Activated CD4-positive, alpha-beta T cell treated with anti-CD3 and anti-CD28 coated beads, Interleukin-2, amount 50 U/mL, for 1 hour (primary cell): ENCODE measurements at places on chromosomes 7 and 10.
A peak's percentile ranks its signal among the peaks of the same experiment; 100 is the strongest.

- no peak for DNase-seq
Observed at GRCh38 chr7:20141666-20142065, 75.5 kb downstream of the MACC1 start.

DNA sequence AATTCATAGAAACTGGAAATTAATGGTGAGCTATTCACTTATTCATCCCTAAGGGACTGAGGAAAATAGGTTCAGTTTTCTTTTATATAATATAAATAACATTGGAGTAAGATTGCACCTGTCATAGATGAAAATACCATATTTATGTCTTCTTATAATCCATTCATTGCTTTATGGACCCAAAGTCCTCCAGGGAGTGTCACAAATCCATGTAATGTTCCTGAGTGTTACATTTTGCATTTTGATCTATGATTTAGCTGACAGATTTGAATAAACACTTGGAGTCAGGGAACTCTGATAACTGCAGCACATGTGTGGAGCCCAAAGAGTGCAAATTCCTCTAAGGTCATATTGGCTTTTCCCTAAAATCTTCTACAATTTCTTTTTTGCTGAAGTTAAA lies 484.3 kb downstream of the MDFIC start:
- DNase-seq, result no peak

GRCh38 chr10:378230-378929 lies 243.1 kb downstream of the ZMYND11 start:
- DNase-seq, result no peak

DNA sequence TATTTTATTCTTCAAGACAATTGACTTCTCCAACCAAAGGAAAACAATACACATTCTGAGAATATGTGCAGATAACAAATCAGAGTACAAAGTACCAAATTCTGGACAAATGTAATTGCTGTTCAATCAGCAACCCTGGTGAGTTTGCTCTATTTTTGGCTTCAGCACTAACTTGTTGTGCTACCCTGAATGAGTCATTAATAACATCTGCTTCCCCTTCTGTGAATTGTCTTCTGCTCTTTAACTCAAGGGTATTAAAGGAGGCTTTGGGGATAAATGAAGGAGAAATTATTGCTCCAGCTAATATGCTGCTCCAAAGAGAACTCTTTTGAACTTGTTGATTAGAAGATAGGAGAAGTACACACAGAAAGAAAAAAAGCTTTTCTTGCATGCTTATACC lies 459.3 kb downstream of the HTR7 start:
- no peak for DNase-seq

- no peak for DNase-seq
Observed at GRCh38 chr10:20970708-20971107, 73.6 kb upstream of the NEBL start.

DNA sequence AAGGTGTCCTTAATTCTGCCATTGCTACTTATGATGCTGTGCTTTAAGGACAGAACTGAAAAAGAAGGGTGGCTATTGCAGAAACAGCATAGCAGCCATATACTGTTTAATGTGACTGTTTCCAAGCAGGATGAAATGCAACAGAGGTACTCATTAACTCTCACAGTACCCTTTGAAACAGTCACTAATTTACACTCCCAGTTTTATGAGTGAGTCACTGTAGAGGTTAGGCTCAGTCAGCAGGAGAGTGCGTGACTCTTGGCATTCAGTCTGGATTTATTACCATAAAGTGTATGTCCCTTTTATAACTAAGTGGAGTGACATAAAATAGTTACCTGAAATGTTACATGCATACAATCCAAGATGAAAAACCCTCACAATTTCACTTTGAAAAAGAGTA lies 27.7 kb downstream of the ALDH18A1 start:
- no peak for DNase-seq

- DNase-seq, result no peak
Observed at GRCh38 chr10:16853201-16853600, 36.0 kb upstream of the RSU1 start.

DNA sequence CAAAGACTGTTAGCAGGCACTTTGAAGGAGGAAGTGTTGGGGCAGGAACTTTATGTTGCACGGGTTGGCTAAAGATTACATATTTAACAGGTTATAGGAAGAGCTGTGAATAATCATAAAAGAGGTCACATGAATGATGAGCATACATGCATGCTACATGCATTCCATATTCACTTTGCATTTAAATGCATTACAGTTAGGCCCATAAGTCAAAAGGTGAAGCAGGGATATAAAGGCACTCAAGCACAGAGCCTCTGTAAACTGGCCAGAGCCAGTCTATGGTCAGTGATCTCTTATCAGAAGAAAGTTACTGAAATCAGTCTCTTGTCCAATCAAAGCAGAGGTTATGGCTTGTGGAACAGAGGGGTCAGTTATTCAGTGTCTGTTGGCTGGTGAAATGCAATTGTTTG lies 7.3 kb upstream of the ANKRD7 start:
- DNase-seq, result no peak

GRCh38 chr7:14380881-14381280 lies 391.4 kb upstream of the ETV1 start:
- DNase-seq, result no peak

DNA sequence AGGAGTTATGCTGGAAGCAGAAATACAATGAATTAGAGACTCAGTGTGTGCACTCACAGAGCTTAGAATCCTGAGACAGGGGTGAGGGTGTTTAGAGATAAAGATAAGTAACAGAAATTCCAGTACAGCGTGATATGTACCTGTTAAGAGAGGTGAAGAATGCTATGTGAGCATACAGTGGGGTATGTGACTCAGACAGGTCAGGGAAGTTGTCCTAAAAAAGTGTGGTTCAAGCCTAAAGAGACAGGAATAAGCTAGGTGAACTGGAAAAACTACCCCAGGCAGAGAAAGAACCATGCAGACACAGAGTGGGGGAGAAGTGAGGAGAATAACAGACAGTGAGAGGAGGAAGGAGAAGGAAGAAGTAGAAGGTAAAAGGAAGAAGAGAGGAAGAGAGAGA lies 8.6 kb downstream of the SMIM30 start:
- no peak for DNase-seq

- no peak for DNase-seq
Observed at GRCh38 chr10:12929381-12929780, 72.1 kb downstream of the CCDC3 start.

- DNase-seq, result no peak
Observed at GRCh38 chr7:132897093-132897687, 184.7 kb downstream of the CHCHD3 start.

GRCh38 chr7:327233-327931 lies 37.4 kb downstream of the FOXL3 start:
- DNase-seq, result no peak

GRCh38 chr7:46126675-46127300 lies 205.7 kb upstream of the IGFBP3 start:
- DNase-seq, result no peak

GRCh38 chr10:75187961-75188426 lies 22.6 kb upstream of the VDAC2 start:
- peak; percentile 69 for DNase-seq

- no peak for DNase-seq
Observed at GRCh38 chr10:36183726-36184125, 541.6 kb upstream of the FZD8 start.

GRCh38 chr10:78210548-78210947 lies 176.9 kb downstream of the RPS24 start:
- no peak for DNase-seq

- no peak for DNase-seq
Observed at GRCh38 chr10:131567279-131568162, 256.0 kb upstream of the TCERG1L start.

- DNase-seq, result no peak
Observed at GRCh38 chr10:87838650-87839049, 20.6 kb upstream of the ATAD1 start.

DNA sequence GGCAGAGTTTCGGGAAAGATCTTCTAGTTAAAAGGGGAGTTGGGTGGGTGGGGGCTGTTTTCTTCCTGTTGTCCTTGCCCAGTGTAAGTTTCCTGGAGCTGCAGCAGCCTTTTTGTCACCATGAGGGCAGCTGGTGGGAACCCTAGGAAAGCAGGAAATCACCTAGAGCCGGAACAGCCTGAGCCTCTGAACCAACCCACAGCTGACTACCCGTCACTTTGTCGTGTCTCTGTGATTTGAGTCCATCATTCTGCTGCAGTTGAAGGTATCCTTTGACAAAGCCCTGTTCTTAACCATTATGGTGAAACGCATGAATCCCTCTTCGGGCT lies 1.2 kb upstream of the C10orf143 start:
- no peak for DNase-seq

GRCh38 chr10:3395041-3395440 lies 222.5 kb upstream of the PITRM1 start:
- no peak for DNase-seq

DNA sequence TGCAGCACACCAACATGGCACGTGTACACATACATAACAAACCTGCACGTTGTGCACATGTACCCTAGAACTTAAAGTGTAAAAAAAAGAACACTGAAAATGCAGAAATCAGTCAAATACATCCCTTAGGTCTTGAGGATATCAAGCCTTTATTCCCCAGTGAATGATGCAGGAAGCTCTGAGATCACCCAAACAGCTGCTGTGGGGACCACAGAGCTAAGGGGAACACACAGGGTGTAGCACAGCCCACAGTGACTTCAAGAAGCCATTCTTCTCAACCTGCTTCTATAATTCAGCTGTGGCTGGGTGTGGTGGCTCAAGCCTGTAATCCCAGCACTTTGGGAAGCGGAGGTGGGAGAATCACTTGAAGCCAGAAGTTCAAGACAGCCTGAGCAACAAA lies 314.9 kb downstream of the CALN1 start:
- DNase-seq, result no peak

- DNase-seq, result no peak
Observed at GRCh38 chr10:13842117-13842516, 255.4 kb downstream of the PRPF18 start.

GRCh38 chr7:138226001-138226476 lies 149.8 kb downstream of the AKR1D1 start:
- DNase-seq, result no peak

GRCh38 chr10:127853868-127854768 lies 38.6 kb downstream of the CLRN3 start:
- peak; percentile 45 for DNase-seq

DNA sequence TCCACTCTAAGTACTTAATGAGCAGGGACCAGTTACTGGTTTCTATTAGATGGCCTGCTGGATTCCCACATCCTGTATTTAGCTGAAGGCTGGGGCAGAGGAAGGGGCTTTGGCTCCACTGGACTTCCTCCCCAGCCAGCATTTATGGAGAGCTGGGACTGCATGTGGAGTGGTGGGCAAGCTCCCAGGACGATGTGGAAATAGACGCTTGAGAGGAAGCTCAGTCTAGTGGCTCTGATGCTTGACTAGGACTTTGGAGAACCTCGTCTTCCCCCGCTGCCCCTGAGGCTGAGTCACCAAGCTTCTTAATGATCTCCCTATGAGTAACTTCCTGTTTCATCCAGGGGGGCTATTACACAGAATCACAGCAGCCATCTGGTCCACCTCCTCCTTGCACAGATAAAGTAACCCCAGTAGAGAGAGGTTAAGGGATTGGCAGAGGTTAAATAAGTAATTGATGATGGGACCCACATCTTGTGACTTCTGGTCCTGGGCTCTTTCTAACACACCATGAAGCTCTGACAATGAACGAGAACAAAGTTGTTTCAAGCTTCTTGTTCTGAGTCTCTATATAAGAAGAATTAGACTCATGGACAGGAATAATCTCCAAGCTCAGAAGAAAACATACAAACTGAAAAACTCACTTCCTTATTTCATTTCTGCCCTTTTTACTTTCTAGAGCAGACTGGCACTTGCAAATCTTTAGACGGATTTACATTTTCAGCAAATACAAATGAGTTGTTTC lies 126.2 kb downstream of the PRPF18 start:
- no peak for DNase-seq

DNA sequence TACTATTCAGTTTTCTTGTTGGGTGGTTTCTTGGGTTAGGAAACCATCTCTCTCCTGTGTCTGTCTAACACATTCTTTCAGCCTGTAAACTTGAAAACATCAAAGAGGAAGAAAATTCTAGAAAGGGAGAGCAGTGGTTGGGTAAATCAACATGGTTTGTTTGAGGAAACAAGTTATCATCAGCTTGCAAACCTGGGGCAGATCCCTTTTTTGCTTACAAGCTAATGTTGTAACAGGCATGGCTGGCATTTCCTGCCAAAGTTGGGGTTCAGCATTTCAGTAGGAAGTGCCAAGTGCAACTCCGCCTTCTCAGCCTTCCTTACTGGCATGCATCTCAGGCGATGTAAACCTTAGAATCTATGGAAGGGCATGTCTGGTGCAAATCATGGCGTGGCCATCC lies 112.6 kb downstream of the EEPD1 start:
- DNase-seq, result no peak

- no peak for DNase-seq
Observed at GRCh38 chr10:94489976-94490788, 55.4 kb upstream of the HELLS start.

DNA sequence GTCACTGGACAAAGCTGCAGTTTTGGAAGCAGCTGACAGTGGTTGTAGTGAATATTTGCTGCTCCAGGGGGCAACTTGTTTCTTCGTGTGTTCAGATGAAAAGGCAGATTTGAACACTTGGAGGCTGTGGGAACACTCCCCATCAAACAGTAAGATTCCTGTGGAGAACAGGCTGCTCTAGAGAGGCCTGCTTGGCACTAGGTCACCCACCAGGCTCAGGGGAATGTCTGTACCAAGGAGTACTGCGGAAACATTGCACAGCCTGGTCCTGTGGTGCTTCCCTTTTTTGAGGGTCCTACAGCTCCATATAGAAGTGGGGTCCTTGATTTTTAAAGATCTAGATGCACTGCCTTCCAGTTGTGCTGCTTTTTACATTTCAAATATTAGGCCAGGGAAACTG lies 97.5 kb downstream of the CXCL12 start:
- no peak for DNase-seq

DNA sequence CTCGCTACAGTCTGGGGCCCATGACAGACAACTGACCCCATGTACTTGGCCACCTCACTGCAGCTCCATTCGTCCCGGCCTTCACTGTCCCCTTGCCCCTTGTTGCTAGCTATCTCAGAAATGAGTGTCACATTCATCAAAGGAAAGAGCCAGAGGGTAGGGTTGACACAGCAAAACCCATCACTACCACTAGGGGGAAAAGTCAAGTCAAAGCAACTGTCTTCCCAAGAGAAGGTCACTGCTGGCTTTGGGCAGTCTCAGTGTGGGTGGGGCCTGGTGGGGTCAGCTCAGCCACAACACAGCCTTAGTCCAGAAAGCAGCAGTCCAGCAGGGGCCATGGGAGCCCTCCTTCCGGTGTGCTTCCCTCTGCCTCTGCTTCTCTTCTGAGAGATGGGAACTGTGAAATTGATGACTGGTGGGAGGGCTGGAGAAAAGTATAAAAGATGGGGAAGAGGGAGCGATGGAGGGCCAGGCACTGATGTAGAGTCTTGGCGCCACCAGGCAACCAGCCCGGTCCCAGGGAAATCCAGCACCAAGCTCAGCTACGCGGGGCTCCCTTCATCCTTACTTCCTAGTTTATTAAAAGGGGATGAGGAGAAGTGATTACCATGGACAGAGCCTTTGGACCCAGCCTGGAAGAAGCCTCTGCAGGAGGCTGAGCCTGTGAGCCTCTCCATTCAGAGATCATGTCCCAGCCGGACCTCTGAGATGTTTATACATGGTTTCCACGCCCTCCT lies 58.0 kb downstream of the PLXNA4 start:
- no peak for DNase-seq

- DNase-seq, result no peak
Observed at GRCh38 chr10:95524358-95525032, 36.7 kb downstream of the SORBS1 start.
